ENCODE measurements at places on chromosomes 2 and 18.

GRCh38 chr2:8984157-8984556 is 19.3 kb downstream of the MBOAT2 start:
- DNase-seq = no peak

GRCh38 chr2:138277062-138277461 is 224.5 kb upstream of the SPOPL start:
- no peak for DNase-seq

DNA sequence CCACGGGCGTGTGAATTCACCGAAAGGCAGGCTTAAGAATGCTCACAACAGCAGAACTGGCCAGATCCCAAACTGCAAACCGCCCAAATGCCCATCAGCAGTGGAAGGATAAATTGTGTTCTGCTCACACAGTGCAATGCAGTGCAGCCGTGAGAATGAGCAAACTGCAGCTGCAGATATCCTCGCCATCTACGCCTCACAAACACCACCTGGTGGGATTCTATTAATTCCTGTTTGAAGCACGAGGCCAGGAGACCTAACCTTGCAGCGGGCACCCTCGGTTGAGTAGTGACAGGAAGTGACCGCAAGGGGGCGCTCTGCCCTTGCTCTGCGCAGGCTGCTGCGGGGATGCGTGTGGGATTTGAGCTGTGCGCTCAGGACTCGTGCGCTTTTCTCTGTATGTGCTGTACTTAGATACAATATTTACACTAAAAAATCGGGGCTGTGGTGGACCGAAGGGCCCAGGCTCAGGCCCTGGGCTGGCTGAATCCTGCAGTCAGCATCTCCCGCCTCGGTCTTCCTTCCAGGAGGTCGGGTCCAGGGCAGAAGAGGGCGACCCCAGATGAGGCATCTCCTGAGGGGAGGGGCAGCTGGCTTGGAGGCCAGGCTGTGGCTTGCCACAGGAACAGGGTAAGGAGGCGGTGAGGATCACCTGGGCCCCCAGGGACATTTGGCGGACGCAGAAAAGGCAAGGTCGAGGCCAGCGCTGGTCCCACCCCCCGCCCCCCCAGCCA is 19.8 kb upstream of the PDIA6 start:
- peak; percentile 84 for DNase-seq

GRCh38 chr2:128442891-128443302 is 124.2 kb upstream of the HS6ST1 start:
- DNase-seq = peak; percentile 32

DNA sequence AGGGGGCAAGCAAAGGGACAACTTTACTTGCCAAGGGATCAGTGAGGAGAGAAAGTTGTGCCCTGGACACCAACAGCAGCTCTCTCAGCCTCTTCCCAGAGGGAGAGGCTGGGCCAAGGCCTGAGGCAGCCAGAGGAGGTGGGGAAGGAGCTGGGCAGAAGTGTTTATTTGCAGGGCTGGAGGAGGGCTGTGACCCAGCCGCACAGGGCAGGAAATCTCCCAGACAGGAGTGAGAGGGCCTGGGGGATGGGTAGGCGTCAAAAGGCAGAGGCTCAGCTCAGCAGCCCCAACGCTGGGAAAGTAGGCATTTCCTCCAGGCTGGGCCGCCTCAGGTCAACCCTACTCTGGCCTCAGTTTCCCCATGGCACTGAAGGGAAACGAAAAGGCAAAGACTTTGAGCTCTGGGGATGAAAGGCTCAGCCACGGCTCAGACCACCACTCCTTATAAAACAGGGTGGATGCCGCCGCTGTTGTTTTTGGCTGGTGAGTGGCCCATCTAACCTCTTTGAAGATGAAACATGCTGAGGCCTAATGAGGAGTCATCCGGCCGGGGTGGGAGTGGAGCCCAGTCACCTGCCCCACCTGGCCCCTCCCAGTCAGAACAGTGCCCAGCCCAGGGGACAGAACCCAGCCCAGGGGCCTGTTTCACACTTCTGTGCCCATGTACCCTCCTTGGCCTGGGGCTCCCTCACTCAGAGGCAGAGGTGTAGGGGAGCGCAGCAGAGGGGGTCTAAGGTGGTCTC is 21.9 kb upstream of the SEMA4C start:
- no peak for DNase-seq

DNA sequence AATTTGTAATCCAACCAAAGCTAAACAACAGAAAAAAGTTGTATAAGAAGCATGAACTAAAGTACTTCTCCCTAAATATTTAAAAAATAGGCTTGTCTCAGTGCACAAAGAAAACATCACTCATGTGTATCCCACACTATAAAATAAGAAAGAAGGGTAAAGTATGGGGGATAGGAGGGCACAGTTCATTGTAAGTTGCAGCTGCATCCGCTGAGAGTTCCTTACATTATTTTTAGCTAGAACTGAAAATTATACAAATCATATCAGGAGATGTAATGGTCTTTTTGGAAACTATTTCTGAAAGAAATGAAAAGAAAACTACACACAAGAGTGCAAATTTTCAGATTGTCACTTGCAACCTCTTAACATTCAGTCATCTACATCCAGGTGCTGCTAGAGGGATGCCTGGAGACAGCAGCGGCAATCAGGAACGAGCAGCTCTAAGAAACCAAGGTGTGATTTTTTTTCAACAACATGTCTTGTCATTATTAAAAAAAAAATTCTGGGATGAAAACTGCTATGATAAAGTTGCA is 273.6 kb downstream of the ASXL3 start:
- no peak for DNase-seq

DNA sequence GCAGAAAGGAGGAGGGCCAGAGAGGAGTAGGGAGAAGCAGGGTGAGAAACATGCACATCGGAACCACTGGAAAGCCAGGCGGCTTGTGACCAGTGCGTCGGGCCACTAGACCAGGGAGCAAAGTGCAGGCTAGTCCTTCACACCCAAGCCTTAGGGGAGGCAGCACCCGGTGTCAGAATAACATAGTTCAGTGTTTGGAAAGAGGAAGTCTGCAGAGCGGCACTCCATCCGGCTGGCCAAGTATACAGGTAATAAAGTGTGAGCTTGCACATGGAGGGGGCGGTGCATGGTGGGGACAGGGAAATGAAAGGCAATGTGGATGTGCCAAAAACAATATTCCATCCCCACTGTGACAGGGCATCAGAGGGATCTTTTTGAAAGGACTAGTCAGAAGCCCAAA is 69.7 kb downstream of the ZNF521 start:
- DNase-seq = no peak

- no peak for DNase-seq
Observed at GRCh38 chr2:239337877-239338484, 62.8 kb downstream of the HDAC4 start.

DNA sequence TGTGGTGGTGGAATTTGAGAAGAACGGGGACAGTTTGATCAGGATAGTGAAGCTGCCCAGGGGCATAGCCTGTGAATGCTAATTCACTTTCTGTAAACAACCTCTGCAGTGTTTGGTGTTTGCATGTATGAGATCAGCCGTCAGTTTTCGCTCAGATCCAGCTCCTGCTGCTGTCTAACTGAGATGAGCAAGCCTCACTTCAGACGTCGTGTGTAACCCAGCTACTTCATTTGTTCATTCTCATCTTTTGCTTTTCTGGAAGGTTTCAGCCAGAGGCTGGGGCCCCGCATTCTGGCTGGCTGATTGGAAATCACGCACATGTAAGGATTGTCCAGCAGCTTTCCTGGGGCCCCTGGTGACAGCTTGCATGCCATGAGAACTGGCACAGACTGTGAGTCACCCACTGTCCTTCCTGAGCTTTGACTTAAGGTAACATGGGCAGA is 48.9 kb downstream of the LDLRAD4 start:
- no peak for DNase-seq

GRCh38 chr2:232204457-232204931 is 174.1 kb upstream of the ALPP start:
- DNase-seq = no peak

- no peak for DNase-seq
Observed at GRCh38 chr2:120447127-120447785, 101.3 kb downstream of the INHBB start.

DNA sequence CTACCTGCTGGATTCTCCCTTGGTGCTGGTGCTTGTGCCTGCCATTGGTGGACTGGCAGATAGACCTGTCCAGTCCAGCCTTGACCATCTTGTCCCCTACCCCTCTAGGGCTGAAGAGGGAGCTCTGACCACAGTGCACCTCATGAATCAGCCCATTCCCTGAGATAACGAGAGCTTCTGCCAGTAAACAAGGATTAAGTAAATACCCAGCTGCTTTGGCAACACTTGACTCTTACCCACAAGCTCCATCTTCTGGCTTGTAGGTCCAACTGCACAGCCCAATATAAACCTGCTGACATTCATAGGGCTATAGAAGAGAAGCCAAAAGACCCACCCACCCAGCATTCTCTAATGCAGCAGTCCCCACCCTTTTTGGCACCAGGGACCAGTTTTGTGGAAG is 186.4 kb downstream of the PIK3C3 start:
- no peak for DNase-seq

DNA sequence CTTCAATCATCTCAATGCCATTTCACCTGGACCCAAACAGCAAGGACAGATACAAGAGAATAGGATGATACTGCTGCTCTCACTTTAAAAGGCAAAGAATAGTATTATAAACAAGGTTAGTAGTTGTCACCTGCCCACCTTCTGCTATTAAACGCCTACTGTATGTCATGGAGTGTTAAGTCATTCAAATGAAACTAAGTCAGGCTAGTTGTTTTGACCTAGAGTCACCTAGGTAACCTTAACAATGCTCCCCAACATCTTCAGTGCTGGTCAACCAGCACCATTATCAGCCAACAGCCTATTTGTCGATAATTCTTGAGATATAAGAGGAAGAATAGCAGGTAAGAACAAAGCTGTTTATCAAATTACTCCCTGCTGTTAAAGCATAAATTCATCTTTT is 39.2 kb downstream of the TRIP12 start:
- DNase-seq = no peak

- no peak for DNase-seq
Observed at GRCh38 chr2:239401881-239402233, 1.0 kb upstream of the HDAC4 start.

DNA sequence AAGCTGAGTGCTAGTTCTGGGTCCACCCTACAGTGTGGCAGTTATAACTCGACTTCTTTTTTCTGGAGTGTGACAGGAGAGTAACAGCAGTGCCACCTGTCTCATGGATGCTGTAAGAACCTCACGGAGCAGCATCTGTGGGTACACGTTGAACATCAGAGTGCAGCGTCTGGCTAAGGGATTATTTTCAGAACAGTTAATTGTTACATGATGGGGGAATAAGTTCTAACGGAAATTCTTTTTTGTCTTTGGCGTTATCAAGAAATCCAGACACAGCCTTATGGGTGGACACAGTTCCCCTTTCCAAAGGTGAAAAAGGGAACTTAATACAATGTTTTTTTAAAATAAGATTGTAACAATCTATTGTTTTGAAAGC is 28.3 kb upstream of the TOGARAM2 start:
- DNase-seq = no peak

DNA sequence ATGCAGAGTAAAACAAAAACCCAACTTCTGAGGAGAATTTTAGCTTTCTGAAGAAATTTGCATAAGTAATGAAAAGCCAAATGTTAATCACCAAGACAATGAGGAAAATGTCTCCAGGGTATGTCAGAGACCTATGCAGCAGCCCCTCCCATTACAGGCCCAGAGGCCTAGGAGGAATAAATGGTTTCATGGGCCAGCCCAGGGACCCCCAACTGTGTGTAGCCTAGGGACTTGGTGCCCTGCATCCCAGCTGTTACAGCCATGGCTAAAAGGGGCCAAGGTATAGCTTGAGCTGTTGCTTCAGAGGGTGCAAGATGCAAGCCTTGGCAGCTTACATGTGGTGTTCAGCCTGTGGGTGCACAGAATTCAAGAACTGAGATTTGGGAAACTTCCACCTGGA is 1256.9 kb upstream of the PIK3C3 start:
- no peak for DNase-seq

DNA sequence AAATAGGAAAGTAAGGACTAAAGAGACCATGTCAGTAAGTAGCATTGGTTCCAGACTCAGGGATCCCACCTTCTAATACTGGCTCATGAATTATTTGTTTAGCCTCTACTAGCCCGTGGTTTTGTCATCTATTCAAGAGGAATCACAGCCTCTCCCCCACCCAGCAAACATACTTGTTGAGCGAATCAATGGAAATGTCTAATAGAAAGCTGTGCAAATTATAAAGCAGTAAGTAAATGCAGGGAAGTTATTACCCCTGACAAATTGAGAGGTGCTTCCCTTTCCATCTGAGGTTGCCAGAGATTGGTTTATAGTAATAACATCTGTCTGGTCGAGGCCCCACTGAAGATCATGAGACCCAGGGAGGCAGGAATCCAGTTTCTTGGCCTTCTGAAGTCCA is 219.3 kb upstream of the OSR1 start:
- no peak for DNase-seq

GRCh38 chr2:130728549-130729316 is at the start of gene GPR148:
TSS of gene GPR148 (plus strand) at chr2:130729070. CDS start at chr2:130729152, 82 bp downstream.
- DNase-seq = no peak

Measured in activated CD8-positive, alpha-beta memory T cell treated with anti-CD3 and anti-CD28 coated beads, Interleukin-2, amount 10 ng/mL, durations not matched to agents 7 days and 5 days (primary cell).